ENCODE measurements at places on chromosomes 6 and 20.
A peak's percentile ranks its signal among the peaks of the same experiment; 100 is the strongest.

- peak; percentile 71 for DNase-seq
Observed at GRCh38 chr6:26175428-26176181, 88.4 kb downstream of the HFE start.

GRCh38 chr6:136201732-136202131 is 48.4 kb downstream of the MTFR2 start:
- DNase-seq = peak; percentile 5

- DNase-seq = no peak
Observed at GRCh38 chr20:46202766-46203509, 84.8 kb downstream of the CD40 start.

- DNase-seq = no peak
Observed at GRCh38 chr6:17281497-17282481, 628 bp downstream of the RBM24 start.

GRCh38 chr6:17957904-17958620 is 29.4 kb downstream of the KIF13A start:
- DNase-seq = no peak

DNA sequence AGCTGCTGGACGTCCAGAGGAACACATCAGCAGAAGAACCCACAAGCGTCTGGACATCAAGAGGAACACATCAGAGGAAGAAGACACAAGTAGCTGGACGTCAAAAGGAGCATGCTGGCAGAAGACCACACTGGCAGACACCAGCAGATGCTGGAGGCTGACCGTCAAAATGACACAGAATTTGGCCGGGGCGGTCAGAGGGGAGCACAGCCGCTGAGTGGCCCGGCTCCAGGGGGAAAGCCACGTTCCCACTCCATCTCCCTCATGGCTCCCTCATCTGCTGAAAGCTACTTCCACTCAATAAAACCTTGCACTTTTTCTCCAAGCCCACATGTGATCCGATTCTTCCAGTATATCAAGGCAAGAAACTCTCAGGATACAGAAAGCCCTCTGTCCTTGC is 283.6 kb downstream of the PTPRT start:
- DNase-seq = no peak

DNA sequence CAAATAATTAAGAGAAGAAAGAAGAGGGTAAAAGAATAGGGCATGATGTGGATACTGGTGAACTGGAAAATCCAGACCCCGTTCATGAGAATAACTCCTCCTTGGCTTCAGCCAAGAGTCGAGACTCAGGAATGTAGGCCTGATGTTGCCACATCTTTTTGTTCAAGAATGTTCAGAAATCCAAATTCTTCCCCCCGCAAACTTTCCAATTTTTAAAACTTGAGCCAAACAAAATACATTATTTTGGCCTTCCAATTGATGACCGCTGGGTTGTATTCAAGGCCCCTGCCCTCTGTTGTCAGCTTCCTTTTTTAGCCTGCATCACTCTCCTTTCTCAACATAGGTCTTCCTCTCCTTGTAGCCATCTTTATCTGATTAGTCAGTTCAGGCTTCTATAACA is 106.1 kb downstream of the TNFAIP3 start:
- DNase-seq = no peak

DNA sequence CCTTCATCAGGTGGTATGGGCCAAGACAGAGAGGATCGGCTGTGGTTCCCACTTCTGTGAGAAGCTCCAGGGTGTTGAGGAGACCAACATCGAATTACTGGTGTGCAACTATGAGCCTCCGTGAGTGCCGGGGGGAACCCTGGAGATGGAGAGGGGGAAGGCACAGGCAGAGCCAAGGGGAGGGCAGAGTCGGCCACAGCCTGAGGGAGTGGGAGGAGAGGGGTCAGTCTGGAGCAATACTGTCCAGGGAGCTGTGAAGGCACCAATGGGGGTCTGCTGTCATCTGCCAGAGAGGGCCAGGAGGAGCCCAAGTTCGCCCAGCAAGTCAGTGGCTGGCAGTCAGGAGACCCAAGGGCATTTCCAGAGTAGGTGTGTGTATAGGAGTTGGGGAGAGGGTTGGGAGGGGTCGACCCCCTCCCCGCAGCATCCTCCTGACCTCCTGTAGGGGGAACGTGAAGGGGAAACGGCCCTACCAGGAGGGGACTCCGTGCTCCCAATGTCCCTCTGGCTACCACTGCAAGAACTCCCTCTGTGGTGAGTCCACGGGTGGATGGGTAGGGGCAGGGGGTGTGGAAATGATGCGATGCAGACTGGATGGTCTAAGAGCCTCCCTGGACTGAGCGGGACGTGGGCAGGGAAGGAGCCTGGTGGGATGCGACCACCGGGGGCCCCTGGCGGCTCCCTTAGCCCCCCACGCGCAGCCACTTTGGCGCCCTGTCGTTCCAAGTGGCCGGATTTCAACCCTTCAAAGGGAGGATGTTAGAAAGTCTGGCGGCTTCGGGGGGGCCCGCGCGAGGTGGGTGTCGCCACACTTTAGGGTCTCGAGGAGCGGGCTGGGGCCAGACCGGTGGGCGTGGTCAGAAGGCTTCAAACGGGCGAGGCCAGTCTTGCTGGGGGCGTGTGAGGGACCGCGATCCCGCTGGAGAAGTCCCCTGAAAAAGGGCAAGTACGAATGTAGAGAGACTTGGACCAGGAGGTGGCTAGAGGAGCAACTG is 7.2 kb downstream of the PI16 start:
- DNase-seq = no peak

DNA sequence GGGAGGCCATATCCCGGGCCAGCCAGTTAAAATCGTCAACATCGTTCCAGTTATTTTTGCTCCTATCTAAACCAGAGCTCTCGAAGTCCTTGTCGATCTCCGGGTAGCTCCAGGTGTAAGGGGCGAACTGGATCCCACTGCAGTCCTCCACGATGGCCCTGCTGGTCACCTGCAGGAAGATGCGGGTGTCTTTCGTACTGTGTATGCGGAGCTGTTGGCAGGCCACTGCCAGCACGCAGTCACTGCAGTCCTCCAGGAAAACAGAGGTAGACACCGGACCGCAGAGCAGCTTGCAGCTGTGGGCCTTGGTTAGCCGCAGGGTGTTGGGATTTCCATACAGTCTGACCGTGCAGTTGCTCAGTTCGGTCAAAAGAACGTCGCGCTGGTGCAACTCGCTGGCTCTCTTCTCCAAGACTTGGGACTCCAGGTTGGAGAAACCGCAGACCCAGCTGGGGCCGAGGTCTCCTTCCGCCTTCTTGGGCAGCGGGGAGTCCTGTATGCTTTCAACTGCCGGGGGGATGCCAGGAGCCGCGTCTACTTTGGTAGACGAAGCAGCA is 742 bp downstream of the TBCC start:
- no peak for DNase-seq

GRCh38 chr20:55953201-55953600 is 52.1 kb downstream of the CBLN4 start:
- DNase-seq = no peak

- DNase-seq = peak; percentile 97
Observed at GRCh38 chr20:325045-325888, at the start of gene SOX12. SOX12 (plus strand) TSS chr20:325552; CDS start chr20:325925, 373 bp downstream.

DNA sequence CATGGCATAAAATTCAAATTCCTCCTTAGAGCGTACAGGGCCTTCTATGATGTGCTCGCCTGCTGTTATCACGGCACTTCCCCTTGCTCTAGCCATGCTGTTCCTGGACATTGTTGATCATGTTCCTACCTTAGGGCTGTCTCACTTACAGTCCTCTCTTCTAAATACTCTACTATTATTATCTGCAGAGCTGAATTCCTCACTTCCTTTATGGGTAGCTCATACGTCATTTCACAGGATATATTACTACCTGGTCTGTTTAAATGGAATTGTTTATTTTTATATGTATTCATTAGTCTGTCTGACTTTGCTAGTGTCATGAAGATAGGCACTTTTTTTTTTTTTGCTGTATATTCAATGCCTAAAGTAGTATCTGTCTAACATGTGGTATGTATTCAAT is 94.7 kb upstream of the FLRT3 start:
- peak; percentile 29 for DNase-seq

- no peak for DNase-seq
Observed at GRCh38 chr6:5517796-5518195, 256.5 kb downstream of the FARS2 start.

- no peak for DNase-seq
Observed at GRCh38 chr6:127951172-127951917, 50.5 kb upstream of the THEMIS start.

DNA sequence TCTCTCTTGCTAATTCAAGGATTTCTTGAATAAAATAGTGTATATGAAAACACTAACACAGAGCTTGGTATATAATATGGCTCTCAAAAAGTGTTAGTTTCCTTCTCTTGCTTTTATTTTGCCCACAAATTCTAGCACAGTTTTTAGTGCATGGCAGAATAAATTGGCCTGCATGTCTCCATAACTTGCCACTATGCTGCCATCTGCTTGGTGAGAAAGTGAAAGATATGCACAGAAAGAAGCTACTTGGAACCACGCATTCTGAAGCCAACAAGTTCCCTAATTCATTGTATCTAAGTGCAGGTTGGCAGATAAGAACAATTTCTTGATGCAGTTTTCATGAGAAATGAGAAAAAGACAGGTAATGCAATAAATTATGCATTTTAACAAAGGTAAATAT is 101.2 kb downstream of the EPHA7 start:
- DNase-seq = no peak

- DNase-seq = peak; percentile 98
Observed at GRCh38 chr6:14734416-14735340, 511.2 kb upstream of the JARID2 start.

DNA sequence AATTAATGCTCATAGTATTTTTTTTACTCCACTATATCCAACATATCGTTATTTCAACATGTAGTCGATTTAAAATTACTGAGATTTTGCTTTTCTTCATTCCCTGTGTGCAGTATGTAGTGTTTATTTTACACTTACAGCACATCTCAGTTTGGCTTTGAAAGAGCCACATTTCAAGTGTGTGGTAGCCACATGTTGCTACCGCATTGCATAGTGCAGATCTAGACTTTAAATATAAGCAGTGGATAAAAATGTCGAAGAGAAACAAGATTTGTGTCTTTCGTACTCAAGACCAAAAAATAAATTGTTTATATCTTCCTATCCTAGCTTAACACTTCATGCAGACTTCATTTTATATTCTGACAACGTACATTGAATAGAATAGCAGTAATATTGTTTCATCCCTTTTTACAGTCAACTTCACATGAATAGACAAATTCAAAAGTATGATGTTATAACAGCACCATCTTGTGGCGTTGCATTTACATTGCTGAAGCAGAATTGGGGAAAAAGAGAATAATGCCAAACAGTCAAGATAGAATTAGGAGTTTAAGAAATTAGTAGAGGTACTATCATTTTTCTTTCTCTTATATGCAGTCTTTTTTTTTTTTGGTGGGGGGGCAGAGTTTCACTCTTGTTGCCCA is 29.9 kb downstream of the FBXO5 start:
- peak; percentile 65 for DNase-seq

GRCh38 chr20:37330316-37330715 is 15.6 kb upstream of the SRC start:
- DNase-seq = no peak

- DNase-seq = no peak
Observed at GRCh38 chr6:8088886-8089285, 13.5 kb downstream of the EEF1E1 start.

DNA sequence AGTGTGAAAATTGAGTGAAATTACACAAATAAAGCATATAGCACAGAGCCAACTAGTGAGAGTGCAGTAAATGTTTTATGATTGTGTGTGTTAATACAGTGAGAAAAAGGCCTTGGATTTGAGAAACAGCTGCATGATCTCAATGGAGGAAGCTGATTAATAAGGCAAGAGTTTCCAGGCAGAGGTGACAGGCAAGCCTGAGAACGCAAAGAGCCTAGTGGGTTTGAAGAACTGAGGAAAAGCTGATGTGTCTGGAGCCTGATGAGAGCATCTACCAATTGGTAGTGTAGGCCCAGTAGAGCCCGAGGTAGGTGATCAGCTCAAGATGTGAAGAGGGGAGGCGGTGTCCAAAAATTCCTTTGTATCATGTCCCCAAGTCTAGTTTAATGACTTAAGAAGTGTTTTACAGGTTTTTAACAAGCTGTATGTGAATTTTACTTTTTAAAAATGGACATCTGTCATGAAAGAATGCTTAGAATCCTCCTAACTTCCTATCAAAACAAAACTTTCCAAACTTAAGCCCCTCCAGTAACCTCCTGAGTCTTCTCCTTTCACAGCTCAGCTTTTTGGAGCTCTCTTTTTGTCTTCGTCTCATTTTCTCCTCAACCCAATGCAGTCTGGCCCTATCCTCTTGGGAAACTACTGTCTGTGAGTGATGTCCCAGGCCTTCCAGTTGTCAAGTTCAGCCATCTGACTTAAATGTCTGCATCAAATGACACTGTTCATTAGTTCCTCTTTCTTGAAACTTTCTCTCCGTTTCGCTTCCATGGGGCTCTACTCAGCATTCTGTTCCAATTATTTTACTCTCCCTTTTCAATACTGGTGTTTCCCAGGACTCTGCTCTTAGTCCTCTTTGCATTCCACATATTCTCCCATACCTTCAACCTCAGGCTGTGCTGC is 1.2 kb downstream of the CDC40 start:
- DNase-seq = no peak

GRCh38 chr20:24823989-24824693 is 124.9 kb upstream of the CST7 start:
- no peak for DNase-seq

- peak; percentile 46 for DNase-seq
Observed at GRCh38 chr20:35618263-35619131, 2.9 kb downstream of the SPAG4 start.

DNA sequence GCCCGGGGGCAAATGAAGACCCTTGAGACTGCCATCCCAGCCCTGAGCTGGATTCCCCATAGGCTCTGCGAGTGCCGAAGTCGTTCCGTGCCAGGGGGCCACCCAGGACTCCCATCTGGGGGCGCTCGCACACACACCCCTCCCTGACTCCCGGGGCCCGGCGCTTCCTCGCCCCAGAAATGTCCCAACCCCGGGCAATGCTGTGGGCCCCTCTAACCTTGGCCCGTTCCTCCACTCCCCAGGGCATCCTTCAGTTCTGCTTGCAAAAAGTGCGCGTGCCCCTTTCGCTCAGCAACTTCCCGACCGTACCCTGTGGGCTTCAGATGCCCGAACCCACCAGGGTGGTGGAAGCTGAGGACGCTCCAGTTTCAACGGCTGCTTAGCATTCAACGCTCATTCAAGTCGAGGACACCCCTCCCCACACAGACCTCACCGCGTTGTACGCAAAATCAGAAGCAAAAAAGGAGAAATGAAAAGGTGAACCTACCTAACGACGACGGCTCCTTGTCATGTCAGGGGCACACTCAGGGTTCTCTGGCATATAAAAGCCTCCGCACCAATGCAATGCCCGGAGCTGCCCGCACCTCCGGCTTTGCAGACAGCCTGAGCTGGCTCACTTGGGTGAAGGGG is 25.3 kb downstream of the RIPOR2 start:
- DNase-seq = no peak

Data from PC-3 (cell line).